ENCODE measurements at places on chromosomes 7 and 10. TPM values are rescaled to one million over a fixed set of nuclear protein-coding genes. Genes with fewer than 3 reads are reported as not detected.

The SNX8 gene
- 42.0 TPM for total RNA-seq

DNA sequence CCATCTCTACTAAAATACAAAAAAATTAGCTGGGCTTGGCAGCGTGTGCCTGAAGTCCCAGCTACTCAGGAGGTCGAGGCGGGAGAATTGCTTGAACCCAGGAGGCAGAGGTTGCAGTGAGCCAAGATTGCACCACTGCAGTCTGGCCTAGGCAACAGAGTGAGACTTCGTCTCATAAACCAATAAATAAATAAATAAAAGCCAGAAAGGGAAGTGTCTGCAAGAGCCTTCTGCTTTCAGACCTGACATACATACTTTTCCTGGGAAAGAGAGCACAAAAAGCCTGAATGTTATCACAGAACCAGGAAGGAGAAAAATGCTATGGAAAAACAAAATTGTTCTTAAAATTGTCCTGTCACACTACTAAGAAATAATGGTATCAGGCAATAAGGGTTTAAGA is 4.1 kb upstream of the KIF5B start:
- no peak for DNase-seq

- no peak for DNase-seq
These were observed 174.3 kb upstream of the PITRM1 start for GRCh38 chr10:3346851-3347250.

GRCh38 chr7:105125745-105126144 is 111.7 kb downstream of the KMT2E start:
- no peak for DNase-seq

DNA sequence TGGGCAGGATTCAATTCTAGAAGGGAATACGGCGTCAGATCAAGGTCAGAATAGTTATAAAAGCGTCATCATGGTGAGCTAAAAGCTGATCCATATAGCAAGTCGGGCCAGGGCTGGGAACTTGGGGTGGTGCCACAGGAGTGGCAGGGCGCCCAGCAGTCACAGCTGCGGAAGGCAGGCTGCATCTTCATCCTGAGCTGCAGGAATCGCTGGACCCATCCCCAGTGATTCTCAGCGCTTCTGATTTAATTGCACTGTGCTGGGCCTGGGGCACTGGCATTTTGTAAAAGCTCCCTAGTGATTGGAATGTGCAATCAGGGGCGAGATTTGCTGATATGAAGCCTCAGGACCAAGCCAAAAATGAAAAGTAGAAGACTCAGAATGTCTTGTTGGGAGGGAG is 135.3 kb downstream of the CTTNBP2 start:
- DNase-seq, result no peak

DNA sequence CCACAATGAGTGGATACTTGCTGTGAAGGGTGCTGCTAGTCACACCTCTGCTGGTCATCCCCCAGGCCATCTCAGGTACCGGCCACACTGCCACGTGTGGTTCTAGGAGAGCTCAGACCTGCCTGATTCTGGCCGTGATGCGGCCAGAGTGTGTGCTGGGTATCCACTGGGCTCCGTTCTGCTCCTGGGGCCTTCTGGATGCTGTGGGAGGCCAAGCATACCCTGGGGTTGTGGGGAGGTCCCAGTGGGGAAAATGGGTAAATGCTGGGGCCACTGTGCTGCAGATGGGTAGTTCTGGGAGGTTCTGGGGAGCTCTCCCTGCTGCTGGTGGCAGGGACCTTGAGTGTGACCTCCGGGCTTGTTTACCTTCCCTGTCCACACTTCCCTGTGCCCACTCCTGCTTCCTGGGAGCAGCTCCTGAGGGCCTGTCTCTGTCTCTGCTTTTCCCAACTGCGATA is 318.4 kb downstream of the GLRX3 start:
- DNase-seq, result no peak
